Bronchial epithelial cell (primary cell): ENCODE measurements at places on chromosomes 6 and 20.

DNA sequence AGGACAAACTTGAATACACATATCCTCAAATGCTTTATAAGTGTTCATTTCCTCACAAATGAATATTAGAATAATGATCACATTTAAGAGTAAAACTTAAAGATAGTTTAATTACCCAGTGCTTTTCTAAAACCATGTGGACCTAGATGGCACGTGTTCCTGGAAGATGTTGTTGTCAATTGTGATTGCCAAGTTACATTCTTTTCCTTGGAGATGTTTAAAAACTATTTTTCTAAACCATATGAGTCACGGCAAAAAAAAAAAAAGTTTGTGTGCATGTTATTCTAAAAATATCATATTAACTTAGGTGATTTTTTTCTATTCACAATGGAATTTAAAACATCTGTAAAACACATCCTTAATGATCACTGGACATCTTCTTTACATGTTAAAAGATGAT lies 51.1 kb downstream of the RCAN2 start:
- DNase-seq = no peak

GRCh38 chr6:29750709-29751108 lies 27.5 kb downstream of the HLA-F start:
- DNase-seq = no peak

GRCh38 chr6:6588064-6588923 lies at the start of gene LY86:
Gene LY86 (plus strand): TSS chr6:6588720. CDS start chr6:6588735, 15 bp downstream.
- no peak for DNase-seq

- DNase-seq = peak; percentile 95
Measured at GRCh38 chr6:77456531-77457248, 6.6 kb downstream of the HTR1B start.

DNA sequence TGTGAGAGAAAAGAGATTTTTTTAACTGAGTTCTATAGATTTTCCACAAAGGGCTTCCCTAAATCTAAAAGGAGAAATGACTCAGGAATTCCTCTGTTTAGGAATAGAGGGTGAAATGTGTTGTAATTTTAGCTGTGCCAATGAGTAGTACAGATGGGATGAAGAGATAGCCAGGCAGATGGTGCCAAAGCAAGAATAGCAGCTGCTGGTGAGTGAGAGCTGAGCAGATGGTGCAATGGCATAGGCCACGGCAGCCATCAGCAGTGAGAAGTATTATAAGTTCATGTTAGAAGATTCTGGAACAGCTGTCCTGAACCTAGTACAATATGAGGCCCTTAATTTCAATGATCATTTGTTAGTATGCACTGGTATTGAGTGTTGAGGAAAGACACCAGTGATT lies 40.2 kb upstream of the CRISP1 start:
- DNase-seq = no peak

GRCh38 chr20:21228511-21228910 lies 74.6 kb upstream of the XRN2 start:
- no peak for DNase-seq

- DNase-seq = no peak
Measured at GRCh38 chr20:34985461-34986310, 30.0 kb downstream of the MYH7B start.

DNA sequence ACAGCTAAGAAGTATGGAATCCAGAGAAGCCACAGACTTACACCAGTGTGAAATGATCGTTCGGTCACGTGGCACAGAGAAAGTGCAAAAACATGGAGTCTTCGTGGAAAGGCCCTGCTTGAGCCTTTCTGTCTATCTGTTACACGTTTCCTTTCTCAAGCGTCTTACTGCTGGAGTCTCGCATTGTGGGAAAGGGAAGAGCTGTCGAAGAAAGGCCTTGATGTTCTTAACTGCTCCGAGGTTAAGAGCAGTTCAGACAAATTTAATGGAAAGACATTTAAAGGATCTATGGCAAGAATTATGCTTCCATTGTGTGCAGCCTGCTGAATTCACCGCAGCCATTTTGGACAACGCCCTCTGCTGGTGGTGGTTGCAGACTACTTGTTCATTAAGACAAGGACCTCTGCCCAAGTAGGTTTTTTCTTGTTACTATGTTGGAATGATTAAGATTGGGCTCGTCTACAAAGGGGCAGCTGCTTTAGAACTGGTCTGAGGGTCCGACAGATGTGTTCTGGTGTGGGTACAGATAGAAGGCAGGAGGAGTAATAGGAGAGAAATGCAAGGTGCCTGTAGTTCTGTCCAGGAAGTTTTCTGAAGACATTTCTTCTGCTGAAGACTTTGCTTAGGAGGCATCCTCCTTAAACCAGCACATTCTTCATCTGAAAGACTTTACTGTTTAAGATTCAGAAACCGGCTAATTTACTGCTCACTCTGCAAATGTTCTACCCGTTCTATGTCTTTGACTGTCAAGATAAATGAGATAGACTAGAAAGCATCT lies 24.7 kb upstream of the CCN6 start:
- DNase-seq = peak; percentile 62

GRCh38 chr20:24283186-24283585 lies 186.2 kb upstream of the SYNDIG1 start:
- DNase-seq = no peak

DNA sequence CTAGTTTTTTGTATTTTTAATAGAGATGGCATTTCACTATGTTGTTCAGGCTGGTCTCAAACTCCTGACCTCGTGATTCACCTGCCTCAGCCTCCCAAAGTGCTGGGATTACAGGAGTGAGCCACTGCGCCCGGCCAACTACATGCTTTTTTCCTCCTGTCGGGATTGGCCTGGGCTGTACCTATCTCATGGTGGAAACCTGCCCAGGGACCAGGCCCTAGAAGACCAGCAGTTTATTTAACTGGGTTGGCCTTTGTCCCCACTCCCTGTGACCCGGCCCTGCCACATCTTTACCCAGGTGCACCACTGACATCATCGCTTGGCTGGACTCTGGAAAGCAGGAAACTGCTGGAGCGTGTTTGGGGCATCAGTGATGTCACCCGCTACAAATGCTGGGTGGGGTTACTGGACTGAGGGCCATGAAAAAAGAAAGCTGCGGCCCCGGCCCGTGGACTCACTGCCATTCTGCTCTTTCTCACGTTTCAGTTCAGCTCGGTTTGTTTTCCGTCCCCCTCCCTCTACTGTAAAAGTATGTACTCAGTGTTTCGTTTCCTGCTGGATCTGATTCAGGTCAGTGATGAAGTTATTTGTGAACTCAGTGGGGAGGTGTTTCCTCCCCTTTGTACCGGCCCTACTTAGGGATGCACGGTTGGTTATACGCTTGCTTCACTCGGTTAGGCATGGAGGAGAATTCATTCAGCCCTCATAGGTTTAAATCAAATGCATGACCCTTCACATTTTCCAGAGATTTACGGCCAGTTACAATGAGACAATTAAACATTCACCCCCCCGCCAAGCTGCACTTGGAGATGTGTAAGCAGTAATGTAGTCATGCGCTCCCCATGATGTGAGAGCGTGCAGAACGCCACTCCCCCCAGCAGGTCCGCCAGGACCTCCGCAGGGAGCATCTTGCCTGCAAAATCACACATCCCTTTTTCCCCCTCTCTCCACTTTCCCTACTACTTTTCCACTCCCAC lies 179.3 kb downstream of the MTHFD1L start:
- peak; percentile 86 for DNase-seq

GRCh38 chr6:84976526-84977362 lies 212.3 kb upstream of the TBX18 start:
- no peak for DNase-seq
